ENCODE measurements at places on chromosomes 11 and 22. TPM values are rescaled to one million over a fixed set of nuclear protein-coding genes. Genes with fewer than 3 reads are reported as not detected.
A peak's percentile ranks its signal among the peaks of the same experiment; 100 is the strongest.

GRCh38 chr22:27213766-27214581 lies 556.6 kb downstream of the MIAT start:
- DNase-seq = no peak

DNA sequence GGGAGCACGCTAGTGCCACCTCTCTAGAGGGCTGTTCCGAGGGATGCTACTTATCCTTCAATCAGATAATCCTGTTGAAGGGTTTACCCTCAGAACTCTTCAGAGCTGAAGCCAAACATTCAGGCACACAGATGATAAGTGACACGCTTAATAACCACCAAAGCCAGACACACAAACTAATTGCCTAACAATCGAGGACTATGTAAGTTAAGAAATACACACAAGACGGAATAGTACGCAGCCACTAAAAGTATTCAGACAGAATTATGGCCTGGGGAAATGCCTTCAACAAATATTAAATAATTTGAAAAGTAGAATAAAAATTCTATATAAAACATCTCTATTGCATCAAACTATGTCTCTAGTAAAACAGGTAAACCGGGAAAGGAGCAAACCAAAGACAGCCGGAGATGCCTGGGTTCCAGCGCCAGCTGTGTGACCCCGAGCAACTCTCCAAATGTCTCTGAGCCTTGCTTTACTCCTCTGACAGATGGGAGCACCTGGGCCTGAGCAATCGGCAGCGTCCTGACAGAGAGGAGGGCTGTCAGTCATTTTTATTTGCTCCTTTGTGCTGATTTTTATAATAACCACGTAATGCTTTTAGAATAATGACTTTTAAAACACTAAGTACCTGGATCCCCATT lies 11.3 kb downstream of the LRFN4 start:
- DNase-seq = no peak

DNA sequence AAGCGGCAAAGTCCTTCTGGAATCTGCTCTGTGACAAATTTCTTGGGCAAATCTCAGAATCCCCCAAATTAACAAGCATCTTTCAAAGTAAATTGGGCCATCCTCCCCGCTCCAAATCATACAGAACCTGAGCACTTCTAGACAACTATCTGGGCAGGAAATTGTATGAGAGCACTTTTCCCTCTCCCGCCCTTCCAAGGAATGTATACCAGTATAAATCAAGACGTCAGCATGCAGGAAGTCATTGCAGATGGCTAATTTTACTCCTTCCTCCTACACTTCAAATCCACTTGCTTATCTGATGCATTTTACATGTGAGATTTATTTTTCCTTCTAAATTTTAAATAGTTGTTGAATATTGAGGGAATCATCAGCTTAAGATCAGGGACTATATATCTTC lies 52.1 kb downstream of the NTM start:
- peak; percentile 16 for DNase-seq

DNA sequence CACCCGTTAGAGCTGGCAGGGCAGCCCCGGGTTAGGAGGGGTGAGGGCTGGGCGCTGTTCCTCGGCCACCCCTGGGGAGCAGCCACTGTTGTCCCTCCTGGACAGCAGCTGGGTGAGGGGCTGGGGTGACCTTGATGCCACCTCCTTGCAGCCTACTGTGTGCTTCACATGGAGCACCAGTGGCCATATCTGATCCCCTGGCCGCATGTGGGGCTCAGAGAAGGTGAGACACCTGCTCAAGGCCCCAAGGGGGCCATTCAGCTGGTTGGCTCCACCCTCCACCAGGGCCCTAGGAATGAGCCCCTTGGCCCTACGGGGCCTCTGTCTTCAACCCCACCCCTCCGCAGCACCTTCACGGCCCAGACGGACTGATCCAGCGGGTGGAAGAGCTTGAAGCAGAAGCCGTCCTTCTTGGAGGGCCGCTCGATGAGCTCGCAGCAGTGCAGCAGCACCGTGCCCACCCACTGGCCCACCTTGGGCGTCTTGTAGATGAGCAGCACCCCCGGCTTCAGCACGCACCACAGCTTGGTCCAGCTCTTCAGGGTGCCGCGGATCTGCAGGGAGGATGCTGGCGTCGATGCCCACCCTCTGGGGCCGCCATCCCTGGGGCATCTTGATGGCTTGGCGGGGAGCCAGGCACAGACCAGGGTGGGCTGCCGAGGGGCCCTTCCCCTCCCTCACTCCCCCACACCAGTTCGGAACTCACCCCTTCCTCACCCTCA lies 44.9 kb downstream of the OSBPL5 start:
- no peak for DNase-seq

CD248 gene
- not detected for total RNA-seq

GALNT18 gene
- 15.6 TPM for total RNA-seq
